ENCODE measurements at places on chromosomes 12 and 14.
A peak's percentile ranks its signal among the peaks of the same experiment; 100 is the strongest.

DNA sequence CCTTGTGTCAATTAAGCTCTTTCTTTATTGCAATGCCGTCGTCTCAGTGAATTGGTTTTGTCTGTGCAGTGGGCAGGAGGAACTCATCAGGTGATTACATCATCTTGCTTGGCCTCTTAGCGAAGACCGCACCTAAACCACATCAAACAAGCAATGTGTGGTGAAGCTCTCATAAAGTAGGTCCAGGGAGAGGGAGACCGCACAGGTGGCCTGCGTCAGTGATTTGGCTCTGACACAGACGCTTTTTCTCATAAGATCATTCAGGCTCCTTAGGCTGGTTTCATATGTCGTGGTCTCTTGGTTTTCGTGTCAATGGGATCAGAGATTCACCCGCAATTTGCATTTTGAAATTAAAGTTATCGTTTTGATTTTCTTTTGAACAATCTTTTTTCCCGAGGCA lies 6.7 kb upstream of the TESC start:
- no peak for DNase-seq

- no peak for DNase-seq
Measured at GRCh38 chr12:124140944-124141486, 153.9 kb upstream of the RFLNA start.

- no peak for DNase-seq
Measured at GRCh38 chr14:96056509-96057422, 17.6 kb downstream of the C14orf132 start.

GRCh38 chr12:114241973-114242434 lies 163.9 kb downstream of the TBX5 start:
- no peak for DNase-seq

- DNase-seq: no peak
Measured at GRCh38 chr12:109286252-109286651, 22.8 kb downstream of the FOXN4 start.

DNA sequence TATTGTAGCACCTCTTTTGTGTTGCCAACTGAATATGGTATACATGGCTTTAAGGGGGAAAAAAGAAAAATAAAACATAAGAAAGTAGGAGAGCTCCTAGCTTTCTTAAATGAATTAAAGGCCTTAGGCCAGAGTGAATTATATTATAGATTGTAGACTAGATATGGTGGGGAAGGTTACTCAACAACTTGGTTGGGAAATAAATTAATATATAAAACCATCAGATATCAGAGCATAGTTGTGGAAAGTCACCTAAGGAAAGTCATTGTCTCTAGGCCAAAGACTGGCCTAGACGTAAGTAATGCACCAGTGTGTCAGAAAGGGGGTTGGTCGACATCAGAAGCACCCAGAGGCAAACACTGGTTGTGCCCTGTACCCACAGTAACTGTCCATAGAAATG lies 391.8 kb downstream of the RAD51B start:
- DNase-seq: no peak

DNA sequence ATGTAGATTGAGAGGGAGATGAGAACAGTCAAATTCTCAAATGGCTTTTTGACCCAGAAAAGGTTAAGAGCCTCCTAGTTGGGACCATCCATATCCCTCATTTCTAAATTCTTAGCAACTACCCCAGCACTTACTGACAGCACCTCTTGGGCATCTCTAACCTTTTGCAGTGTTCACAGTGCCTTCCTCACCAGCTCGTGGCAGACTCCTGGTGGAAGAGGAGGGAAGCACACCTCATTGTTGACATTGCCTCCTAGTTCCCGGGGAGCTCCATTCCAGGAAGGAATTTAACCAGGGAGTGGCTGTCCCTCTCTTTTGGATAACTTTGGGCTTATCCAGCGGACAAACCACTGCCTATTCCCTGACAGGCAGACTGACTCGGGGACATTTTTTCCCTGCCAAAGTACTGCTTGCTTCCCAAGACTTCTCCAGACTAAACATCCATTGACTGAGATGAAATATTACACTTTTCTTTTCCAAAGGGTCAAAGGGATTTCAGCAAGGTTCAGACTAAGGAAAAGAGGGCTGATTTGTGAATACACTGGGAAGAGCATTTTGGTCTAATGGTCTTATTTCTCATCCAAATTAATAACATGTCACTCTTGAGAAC lies 9.0 kb upstream of the OR6J1 start:
- DNase-seq: peak; percentile 7

GRCh38 chr12:45432710-45433109 lies 216.8 kb downstream of the ANO6 start:
- DNase-seq: no peak

GRCh38 chr14:21025371-21026273 lies 761 bp upstream of the NDRG2 start:
- DNase-seq: no peak

- DNase-seq: no peak
Measured at GRCh38 chr14:53249059-53249458, 95.9 kb upstream of the DDHD1 start.

- no peak for DNase-seq
Measured at GRCh38 chr14:63203618-63204406, 431 bp upstream of the RHOJ start.

DNA sequence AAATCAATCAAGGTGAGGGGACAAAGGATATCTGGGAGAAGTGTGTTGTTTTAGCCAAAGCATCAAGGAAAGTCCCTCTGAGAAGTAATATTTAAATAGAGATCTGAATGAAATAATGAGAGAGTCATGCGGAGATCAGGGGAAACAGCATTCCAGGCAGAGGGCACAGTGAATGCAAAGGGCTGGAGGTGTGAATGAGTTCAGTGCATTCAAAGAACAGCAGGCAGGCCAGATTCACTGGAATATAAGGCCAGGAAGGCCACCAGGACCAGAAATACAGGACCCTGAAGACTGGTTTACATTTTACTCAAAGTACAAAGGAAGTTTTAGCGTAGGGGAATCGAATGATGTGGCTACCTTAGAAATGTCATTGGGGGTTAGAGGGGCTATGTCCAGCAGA lies 436.2 kb upstream of the TMEM132C start:
- no peak for DNase-seq

DNA sequence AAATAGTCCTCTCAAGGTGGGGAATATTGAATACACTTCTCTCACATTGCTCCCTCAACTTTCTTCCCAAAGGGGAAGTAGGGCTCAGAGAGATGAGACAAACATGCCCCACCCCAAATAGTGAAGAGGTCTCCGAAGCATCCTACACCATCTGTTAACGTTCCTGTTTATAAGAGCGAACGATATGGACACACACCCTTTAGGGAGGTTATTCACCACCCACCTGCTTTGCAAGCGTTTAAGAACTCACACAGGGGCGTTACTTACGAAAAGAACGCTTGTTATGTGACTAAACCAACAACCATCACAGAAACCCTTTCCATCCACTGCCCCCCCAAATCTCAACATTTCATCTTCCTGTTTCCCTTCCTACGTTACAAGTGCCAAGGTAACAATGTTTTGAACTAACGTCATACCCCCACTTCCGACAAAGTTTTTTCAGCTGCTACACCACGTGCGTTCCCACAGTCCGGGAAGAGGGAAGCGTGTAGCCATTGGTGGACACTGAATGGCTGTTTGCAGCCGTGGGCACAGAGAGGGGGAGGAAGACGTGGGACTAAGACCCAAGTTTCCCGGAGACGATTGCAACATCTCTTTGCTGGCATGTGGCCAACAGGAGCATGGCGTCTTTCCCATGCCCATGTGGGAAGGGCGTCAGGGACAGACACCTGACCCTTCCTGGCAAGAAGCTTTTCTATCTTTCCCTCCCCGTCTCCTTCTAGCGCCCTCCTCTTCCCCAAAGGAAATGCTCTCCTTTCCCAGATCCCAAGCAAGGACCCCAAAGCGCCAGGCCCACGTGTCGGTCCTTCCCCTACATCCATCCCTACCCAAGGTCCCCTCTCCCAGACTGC lies 1.2 kb downstream of the YBX3 start:
- DNase-seq: peak; percentile 5

DNA sequence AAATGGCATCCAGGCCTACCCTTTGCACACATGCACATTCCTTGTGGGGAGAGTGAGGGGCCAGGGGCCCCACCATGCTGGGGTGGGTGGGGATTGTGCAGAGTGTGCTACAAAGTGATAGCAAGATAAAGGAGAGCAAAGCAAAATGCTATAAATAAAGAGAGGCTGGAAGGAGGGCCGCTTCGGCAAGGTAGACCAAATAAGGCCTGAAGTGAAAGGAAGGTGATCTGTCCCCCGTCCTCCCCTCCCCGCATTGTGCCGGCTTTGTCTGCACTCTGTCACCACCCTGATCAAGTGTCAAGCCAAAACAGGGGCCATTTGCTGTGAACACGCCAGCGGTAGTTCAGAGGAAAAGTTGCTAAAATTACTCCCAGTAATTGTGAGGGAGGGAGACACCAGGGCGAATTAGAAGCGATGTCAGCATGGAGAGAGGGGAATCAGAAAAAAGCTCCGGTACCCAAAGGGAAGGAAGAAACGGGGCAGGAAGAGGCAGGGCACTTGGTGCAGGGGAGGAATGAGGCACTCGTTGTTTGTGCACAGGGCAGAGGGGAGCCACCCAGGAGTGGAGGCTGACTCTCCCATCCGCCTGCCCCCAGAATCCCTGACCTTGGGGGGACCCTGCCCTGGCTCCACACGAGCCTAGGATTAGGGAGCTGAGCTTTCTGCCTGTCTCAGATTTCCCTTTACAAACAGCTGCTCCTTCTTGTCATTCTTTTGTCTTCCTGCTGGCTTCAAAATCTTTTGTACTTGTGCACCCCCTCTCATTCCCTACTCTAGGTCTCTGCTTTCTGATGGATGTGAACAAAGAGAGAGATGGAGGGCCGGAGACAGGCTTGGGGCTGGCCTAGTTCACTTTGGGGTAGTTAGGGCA lies 2.9 kb upstream of the MYH7 start:
- DNase-seq: no peak

DNA sequence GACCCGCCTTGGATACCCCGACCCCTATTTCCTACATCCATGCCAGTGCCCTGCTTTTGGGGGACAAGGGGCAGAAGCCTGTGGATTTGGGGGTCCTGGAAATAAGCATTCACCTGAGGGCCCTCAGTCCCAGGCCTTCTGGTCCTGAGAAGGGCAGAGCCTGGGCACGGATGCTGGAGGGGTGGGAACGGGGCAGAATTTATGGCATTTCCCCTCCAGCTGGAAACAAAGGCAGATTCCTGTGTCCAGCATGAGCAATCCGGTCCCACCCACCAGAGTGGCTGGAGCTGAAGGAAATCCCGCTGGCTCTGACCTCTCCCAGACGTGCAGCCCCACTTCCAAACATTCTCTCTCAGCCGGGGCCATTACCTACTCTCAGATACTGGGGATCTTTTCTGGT lies 9.3 kb downstream of the ANKRD33 start:
- DNase-seq: no peak
